ENCODE measurements at places on chromosomes 11 and 22.
A peak's percentile ranks its signal among the peaks of the same experiment; 100 is the strongest.

- DNase-seq, result no peak
These were observed 153.9 kb downstream of the CHST1 start for GRCh38 chr11:45511566-45511965.

- DNase-seq, result no peak
These were observed 75.8 kb downstream of the CCDC34 start for GRCh38 chr11:27287205-27287604.

DNA sequence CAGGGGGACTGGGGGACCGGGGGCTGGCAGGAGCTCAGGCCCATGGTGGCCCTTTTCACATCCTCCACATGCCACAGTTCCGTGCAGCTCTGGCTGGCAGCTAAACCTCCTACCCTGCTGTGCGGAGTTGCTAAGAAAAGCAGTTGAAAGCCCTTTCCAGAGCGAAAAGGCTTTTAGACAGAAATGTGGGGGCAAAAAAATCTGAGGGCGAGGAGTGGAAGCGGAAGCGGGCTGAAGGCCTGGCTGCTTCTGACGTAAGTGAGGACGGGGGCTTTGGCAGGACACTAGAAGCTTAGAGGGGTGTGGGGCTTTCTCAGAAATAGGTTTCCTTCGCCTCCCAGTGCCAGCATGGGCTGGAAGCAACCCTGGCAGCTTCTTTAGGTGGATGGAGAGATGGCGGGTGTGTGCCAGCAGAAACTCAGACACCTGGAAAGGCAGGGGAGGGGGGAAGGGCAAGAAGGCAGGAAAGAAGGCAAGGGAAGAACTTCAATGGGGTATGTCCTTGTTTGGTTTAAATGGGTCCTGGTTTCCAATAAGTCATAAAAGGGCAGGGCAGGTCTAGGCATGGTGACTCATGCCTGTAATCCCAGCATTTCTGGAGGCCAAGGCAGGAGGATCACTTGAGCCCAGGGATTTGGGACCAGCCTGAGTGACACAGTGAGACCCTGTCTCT lies 11.2 kb upstream of the DGKZ start:
- no peak for DNase-seq

GRCh38 chr11:128904656-128905344 lies 13.6 kb downstream of the KCNJ5 start:
- peak; percentile 60 for DNase-seq

- DNase-seq, result no peak
These were observed 129.7 kb downstream of the ARHGAP42 start for GRCh38 chr11:100816823-100817222.

GRCh38 chr11:119918347-119918746 lies 189.3 kb upstream of the NECTIN1 start:
- no peak for DNase-seq

- no peak for DNase-seq
These were observed 999 bp downstream of the FGF3 start for GRCh38 chr11:69818231-69818602.

GRCh38 chr11:28911829-28912228 lies 803.6 kb downstream of the METTL15 start:
- no peak for DNase-seq

- DNase-seq, result no peak
These were observed 245.2 kb downstream of the NTM start for GRCh38 chr11:131615611-131616010.

DNA sequence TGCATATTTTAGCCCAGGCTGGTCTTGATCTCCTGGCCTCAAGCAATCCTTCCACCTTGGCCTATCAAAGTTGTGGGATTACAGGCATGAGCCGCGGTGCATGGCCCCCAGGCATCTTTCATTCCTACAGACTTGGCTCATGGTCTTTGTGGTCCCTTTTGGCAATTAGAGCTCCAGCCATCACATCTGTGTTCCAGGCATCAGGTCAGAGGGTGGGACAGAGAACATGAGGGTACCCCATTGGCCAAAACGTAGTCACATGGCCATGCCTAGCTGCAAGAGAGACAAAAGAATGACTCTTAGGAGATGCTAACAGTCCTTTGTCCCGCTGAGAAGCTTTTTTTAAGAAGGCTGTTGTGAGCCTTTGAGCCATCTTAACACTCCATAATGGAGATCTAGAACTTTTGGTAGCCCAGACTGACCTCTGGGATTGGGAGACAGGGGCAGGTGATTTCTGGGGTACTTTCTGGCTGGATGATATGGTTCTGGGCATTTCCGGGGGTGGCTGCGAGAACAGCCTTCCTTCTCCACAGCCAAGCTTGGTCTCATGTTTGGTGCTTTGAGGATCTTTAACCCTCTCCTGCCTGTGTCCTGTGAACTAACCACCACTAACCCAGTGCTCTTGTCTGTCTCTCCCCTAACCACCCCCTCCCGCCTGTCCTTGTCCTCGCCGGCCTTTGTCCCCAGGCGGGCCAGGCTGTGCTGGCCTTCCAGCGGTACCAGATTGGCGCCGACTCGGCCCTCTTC lies 18.4 kb upstream of the TAB1 start:
- no peak for DNase-seq

DNA sequence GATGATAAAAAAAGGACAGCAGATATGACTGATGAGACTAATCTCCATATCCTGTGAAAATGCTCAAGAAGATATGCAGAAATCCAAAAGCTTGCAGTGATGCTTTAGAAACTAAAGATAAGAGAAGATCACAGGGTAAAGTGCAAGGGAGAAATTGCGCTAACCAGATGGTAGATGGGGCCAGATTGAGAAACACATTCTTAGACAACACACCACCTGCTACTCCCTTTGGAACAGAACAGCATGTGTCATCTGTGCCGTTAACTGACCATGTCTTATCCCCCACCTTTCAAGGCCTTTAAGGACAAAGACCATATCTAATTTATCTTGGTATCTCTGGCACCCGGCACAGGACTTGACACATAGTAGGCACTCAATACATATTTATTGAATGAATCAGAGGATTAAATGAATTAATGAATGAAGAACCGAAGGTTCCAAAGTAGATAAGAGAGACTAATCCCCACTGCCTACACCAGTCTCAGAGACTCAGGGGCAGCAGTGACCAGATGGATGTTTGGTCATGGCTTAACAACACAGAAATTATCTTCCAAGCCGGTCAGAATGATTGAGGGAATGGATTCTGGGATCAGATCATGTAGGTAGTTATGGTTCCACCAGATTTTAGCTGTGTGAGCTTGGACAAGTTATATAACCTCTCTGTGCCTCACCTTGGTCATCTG lies 12.3 kb upstream of the P2RY2 start:
- DNase-seq, result peak; percentile 40

- DNase-seq, result no peak
These were observed 93.1 kb downstream of the RPL27A start for GRCh38 chr11:8775734-8776133.

DNA sequence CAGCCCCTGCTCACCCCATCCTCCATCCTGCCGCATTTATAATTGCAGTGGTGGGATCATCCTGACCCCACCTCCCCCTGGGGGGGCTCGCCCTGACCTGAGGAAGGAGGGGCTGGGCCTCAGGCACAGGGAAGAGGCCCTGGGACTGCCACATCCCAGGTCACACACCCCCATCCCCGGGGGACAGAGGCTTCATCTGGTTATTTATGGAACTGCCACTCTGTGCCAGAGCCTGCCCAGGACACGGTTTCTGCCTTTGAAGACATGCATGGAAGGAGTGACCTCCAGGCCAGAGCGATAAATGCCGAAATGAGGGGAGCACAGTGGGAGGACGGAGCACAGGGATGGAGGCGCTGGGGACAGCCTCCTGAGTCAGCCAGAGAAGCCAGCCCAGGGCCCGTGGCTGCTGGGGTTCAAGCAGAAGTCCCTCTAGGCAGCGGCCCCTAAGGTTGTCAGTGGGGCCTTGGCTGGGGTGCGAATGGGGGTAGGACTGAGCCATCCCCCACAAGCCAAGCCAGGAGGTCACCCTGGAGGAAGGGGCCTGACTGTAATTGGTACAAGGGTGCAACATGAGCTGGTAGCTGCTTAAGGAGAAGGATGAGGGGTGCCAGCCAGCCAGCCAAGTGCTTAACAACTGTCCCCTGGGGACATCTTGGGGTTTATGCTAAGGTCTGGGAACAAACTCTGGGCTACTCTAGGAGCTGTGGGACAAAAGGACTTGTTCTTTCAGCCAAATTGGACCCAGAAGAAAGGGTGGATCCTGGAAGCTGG lies 51.4 kb upstream of the SHISAL1 start:
- no peak for DNase-seq

GRCh38 chr11:12918667-12919066 lies 90.4 kb upstream of the RASSF10 start:
- no peak for DNase-seq

DNA sequence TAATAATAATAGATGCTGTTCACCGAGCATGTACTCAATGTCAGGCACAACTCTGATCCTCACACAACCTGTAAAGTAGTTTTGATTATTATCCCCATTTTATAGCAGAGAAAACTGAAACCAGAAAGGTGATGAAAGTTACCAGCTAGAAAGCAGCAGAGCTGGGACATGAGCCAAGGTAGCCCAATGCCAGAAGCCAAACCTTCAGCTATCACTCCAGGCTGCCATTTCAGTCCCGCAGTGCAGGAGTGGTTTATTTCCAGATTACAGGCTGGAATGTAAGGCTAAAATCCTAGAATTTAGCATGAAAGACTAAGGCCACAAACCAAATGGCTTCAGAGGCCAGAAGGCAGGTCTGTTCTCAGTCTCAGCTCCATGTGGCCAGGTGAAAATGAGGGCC lies 108.8 kb downstream of the TENM4 start:
- no peak for DNase-seq

DNA sequence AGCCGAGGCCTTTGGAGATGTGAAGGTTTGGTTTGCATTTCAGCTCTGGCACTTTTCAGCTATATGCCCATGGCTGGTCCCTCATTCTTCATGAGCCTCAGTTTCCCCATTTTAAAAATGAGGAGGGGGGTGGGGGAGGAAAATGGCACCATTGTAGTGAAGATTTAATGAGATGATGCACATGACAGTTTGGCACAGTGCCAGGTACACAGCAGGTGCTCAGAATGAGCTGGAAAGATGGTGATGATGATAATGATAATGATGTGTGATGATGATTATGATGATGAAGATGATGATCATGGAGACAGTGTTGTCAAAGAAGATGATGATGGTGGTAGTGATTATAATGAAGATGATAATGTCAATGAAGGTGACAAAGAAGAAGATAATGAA lies 24.3 kb upstream of the FGF3 start:
- no peak for DNase-seq

DNA sequence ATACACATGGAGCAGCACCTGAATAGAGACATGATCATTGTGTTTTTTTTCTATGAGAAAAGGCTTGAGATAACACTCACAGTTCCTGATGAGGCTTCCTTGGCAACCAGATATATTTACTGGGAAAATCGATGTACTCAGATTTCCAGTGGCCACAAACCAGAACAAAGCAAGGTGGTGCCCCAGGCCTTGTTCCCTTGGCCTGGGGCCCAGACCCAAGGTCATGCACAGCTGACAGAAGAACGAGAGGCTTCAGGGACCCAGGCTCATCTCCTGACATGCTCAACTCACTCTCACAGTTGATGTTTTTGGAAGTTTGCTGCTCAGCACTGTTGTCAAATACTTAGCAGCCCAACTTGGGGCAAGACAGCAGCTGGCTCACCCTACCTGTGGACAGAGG lies 281.8 kb downstream of the NTM start:
- no peak for DNase-seq

DNA sequence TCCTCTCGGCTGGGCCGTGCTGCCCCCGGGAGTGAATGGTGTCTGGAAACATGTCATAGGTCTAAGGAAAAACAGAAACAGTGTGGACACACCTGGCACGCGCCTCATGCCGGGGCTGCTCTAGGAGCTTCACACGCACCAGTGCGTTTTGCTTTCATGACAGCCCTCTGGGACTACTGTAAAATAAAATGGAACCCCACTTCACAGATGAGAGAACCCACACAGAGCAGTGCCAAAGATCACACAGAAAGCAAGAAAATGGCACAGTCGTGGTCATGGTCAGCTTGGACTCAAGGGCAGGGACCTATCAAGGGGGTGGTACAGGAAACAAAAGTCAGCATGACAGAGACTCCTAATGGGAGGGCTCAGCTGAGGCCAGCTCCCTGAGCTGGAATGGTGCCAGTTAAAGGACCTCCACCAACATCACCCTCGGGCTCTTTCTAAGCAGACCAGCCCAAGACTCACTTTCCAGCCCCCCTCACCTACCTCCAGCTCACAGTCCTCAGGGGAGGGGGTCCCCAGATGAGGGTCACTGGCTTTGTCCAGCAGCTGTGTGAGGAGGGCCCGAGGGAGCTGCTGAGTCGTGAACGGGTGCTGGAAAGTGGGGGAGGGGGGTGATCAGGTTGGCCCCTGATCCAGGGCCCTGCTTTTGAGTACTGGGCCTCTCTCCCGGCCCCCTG lies 3.3 kb downstream of the MAP4K2 start:
- DNase-seq, result no peak

- no peak for DNase-seq
These were observed 129.3 kb downstream of the GRIA4 start for GRCh38 chr11:105738986-105739795.

- no peak for DNase-seq
These were observed 1.6 kb downstream of the CASP1 start for GRCh38 chr11:105033343-105033742.

GRCh38 chr11:93958991-93959390 lies 62.2 kb upstream of the HEPHL1 start:
- no peak for DNase-seq

- DNase-seq, result no peak
These were observed 20.2 kb upstream of the SHISAL1 start for GRCh38 chr22:44332946-44333345.

GRCh38 chr11:77472991-77473800 lies 698 bp downstream of the PAK1 start:
- peak; percentile 48 for DNase-seq

- no peak for DNase-seq
These were observed 40.6 kb downstream of the CD44 start for GRCh38 chr11:35179466-35180135.
